Glutamatergic neuron (in vitro differentiated cells): ENCODE measurements at places on chromosomes 3 and 15.

DNA sequence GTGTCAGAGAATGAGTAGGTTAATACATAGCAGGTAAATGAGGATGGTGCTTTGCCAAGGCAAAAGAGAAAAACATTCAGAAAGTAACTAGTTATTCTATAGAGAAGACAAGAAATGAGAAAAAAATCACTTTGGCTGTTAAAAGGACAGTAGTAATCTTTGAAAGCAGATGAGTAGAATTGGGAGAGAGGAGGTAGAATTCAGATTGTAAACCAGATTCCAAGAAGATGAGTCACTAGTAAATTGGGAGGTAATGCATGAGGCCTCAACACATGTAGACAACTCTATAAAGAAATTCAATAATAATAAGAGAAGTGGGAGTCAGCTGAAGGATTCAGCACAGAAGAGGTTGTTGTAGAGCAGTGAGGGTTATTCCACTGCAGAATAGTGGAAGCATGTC is 81.4 kb downstream of the MBNL1 start:
- no peak for DNase-seq

DNA sequence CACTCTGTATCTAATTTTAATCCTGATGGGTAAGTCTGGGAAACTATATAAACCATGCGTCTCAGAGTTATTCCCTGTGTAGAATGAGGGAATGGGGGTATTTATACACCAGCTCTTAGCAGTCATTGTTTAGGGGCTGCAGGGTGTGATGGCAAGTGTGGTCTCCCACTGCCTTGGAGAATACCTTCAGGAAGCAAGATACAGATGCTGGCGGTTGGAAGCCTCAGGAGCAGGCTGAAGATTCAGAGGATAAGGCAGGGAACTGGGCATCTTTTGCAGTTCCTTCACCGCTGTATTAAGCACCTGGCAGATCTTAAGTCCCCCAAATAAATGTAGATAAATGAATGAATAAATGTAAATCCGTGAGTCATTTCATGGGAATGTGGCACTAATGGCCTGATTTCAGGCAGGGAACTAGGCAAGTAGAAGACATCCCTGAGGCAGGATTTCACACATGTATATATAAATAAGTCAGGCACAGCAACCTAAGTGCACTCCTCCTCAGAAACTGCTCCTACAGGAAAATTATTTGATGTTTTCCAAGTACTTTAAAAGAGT is 209.2 kb upstream of the GADL1 start:
- no peak for DNase-seq

GRCh38 chr15:57550640-57551039 is 41.1 kb upstream of the MYZAP start:
- DNase-seq, result no peak

- no peak for DNase-seq
These were observed 365 bp upstream of the PDCD6IP start for GRCh38 chr3:33798113-33798417.

DNA sequence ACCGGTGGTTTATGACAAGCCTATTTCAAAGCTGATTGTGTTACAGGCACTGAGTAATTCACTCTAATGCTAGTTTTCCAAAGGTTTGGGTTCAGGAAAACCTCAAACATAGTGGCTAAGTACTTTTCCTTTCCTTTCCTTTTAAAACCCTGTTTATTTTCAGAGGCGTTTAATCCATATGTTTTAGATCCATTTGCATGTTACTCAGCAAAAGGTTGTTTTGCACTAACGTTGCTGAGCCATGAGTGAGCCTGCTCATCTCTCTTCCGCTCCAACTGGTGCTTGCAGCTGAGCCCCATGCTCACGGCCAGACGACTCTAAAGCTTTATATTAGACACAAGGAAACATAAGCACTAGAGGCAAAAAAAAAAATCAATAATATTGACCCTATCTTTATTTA is 9.4 kb downstream of the CEMIP start:
- DNase-seq, result peak; percentile 60

DNA sequence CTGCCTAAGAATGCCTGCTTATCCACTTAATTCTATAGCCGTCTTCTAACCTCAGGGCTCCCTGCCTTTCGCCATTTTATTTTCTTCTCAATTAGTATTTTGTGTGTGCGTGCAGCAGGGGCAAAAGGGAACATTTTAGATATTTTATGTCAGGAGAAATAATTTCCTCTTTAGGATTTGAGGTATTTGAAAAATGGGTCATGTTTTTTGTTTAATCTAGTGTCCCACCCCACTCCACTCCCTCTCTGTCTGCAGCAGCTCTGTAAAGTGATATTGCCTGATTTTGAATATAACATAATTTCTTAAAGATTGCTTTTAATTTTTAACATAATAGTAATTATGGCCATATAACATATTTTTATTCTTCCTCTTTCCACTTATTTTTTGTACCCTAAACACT is 593.2 kb upstream of the DPPA4 start:
- no peak for DNase-seq

- DNase-seq, result no peak
These were observed 25.7 kb downstream of the DCLK3 start for GRCh38 chr3:36738702-36739101.

- no peak for DNase-seq
These were observed 317.6 kb downstream of the CHL1 start for GRCh38 chr3:514192-514591.

DNA sequence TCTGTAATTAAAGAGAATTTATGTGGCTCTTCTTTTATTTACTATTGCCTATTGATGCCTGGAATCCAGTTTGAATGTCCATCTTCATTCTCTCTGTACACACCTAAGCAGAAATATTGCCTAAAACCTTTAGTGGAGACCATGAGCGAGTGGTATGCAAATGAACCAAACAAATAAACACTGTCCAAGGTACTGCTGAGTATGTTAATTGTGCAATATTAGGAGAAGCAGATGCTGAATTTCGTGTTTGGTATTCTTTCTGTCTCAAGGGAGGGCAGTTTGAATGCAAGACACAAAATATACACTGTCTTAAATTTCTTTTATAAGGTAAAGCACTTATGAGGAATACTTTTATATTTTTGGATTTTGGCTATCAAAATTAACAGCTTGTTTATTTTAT is 440.9 kb downstream of the RBMS3 start:
- DNase-seq, result no peak

- DNase-seq, result no peak
These were observed 22.7 kb downstream of the BOC start for GRCh38 chr3:113234028-113234427.

- DNase-seq, result no peak
These were observed 267.9 kb upstream of the THBS1 start for GRCh38 chr15:39312984-39313383.

DNA sequence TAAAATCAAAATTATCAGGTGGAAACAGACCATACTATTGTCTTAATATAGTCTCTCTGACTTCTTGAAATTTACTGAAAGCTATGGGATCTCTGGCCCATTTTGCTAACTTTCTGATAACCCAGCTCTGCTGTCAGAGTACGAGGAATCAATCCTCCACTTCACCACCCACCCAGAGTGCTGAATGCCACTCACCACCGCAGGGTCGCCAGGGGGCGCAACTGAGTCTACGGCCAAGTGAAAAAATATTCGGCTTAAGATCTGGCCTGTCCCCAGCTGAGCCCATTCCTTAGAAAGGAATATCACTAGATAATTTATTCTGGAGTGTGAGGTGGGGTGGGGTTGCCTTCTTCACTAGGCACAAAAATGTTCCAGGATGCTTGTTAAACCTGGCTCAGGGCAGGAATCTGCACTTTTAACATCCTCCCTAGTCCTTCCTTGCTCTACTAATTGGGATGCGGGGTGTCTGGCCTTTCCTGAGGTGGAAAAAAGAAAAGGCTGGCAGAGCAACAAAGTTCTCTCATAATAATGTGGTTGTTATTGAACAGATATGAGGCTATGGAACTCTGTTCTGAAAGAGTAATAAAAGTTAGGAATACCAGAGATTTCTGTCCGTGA is 520.6 kb downstream of the MFSD1 start:
- peak; percentile 84 for DNase-seq

DNA sequence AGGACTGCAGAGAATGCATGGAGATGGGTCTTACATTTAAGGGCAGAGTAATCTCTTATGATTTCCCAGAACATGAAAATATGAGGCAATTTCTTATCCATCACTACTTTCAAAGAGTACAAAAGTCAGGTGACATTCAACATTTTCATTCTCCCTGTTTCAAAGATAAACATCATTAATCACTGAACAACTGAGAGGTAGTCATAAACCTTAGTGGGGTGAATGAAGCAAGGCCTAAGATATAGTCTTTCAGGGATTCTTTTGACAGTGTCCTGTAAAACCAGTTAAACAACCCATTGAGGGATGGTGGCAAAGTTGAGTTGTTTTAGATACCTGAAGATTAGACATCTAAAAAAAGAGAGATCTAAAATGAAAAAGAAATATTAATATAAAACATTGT is 271.6 kb upstream of the CBLB start:
- no peak for DNase-seq

- no peak for DNase-seq
These were observed 31.3 kb downstream of the ACP3 start for GRCh38 chr3:132348531-132348930.

GRCh38 chr3:153897842-153898241 is 223.3 kb upstream of the ARHGEF26 start:
- DNase-seq, result no peak

DNA sequence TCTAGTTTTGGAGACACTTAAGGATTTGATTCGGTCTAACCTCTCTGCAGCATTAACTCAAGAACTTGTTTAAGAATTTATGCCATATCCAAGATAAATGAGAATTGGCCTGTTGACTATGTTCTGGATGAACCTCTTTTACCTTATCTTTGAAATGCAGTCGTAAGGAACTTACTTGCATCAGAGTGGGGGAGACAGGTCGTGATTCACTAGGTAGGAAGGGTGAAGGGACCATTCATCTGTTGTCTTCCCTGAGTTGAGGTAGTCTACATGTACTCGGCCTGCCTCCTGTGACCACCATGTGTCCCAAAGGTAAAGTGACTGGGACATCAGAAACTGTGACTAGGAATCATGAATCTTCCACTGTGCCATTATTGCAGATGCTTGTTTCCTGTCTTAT is 248.0 kb upstream of the P2RY1 start:
- DNase-seq, result no peak

DNA sequence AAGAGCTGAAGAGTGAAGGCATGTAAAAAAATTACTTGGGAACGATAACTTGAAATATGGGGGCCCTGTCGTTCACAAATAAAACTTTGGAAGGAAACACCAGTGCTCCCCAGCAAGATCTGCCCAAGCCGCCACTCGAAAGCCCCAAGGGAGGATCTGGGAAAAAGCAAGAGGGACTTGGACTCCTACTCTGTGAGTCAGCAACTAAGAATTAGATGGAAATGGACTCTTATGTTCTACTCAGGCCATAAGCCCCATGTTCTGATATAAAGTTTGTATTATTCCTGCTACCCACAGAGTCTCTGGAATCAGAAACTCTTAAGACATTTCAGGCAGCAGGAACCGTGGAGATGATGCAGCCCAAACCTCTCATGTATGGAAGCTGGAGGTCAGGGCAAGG is 75.7 kb downstream of the ITGB5 start:
- no peak for DNase-seq

DNA sequence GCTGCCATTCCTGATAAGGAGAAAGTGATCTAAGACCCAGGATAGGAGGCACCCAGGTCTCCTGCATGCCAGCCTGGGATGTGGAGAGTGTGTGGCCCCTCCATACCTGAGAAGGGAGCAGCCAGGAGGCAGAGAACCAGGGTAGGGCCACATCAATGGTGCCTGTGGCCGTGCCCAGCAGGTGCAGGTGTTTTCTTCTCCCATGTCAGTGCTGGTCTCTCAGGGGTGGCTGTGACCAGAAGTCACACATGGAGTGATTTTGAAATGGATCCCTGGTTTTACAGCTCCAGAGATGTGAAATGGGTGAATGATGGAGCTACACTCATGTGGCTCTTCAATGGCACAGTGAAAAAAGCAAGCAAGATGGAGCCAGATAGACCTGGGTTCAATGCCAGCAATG is 3.3 kb upstream of the ISL2 start:
- DNase-seq, result no peak

DNA sequence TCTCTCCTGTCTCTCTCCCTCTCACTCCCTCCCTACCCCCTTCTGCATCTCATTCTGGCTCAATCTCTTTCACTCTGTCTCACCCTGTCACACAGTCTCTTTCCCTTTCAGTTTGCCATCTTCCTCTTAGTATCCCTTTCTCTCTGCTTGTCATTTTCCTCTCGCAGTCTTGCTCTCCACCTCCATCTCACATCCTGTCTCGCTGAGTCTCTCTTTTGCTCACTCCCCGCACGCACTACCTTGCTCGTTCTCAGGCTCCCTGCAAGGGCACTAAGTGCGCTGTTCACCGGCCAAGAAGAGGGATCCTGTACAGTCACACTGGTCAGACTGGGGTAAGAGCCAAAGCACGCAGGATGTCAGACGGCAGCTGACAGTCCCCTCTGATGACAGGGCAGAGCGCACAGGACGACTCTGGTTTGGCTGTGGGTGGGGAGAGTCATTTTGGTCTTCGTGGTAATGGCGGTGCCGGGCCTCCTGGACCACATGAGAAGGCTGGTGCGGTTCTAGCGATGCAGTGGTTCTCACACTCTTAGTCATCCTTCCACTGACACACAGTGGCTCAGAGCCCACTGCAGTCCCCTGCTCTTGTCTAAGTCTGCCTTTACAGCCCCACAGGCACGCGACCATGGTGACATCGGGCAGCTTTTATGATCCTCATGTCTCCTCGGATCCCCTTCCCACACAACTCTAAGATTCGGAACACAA is 356.8 kb downstream of the FOXP1 start:
- no peak for DNase-seq

GRCh38 chr15:57686657-57687056 is 19.9 kb upstream of the POLR2M start:
- DNase-seq, result no peak

- no peak for DNase-seq
These were observed 60.5 kb downstream of the XXYLT1 start for GRCh38 chr3:195210266-195210973.

DNA sequence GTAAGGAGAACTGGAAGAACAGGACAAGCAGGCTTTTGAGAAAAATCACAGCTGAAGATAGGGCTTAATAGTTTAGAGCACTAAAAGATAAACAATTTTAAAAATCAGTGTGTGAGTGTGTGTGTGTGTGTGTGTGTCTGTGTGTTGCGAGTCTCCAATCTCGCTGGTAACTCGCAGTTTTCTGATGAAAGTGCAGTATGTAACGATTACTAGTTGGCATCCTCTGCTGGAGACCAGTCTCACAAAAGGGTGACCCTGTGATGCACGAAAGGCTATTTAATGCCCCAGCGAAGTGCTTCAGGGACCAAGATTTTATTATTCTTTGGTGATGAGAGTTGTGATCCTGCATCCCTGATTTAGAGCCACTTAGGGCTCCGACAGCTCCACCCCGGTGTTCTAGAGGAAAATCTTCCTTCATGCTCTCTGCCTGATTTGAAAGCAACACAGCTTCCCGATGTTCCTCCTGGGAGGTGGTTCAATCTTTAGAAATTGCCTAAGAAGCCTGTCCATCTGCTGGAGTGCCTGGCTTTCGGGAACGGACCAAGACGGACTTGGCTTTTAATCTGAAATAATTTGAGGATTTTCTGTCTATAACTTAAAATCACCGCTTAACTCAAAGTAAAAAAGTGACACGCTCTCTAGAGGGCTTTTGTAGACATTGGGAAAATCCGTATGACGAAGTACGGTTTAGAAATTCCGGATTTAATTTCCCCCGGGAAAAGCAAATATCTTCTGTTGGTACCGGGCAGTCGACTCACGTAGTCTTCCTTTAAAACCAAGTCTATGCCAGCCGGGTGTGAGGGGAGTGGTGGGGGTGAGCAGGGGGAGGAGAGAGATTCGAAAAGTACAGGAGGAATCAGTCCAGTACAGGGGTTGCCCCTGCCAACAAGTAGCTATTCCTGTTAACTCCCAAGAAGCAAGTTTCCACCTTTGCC is 1.1 kb upstream of the ALCAM start:
- peak; percentile 20 for DNase-seq
